ENCODE measurements at places on chromosomes 3 and 15. TPM values are rescaled to one million over a fixed set of nuclear protein-coding genes. Genes with fewer than 3 reads are reported as not detected.

- H3K27me3 ChIP-seq: no peaks in the 10 kb centered on the region
- no peaks in the 10 kb centered on the region for H3K36me3 ChIP-seq
- no peak for DNase-seq
These were observed 229.9 kb downstream of the SV2B start for GRCh38 chr15:91329914-91330313.

DNA sequence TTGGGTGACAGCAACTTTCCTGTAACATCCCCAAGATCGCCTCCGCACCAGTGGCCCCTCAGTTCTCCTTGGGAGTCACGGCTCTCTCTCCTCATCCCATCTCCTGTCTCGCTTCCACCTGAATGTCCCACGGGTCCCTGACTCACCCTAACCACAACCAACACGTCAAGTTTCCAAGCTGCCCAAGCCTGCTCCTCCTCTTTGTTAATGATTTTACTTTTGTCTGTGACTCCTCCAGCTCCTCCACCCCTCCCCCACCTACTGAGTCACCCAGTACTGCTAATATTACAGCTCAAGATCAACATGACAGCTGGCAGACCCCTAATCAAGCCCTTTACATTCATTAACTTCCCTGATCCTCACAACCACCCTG lies 39.3 kb downstream of the BDH1 start:
- peaks cover 15% of the 10 kb centered on the region for H3K4me1 ChIP-seq
- H3K27me3 ChIP-seq: no peaks in the 10 kb centered on the region
- H3K4me3 ChIP-seq: no peak overlapping the region
- DNase-seq: no peak

DNA sequence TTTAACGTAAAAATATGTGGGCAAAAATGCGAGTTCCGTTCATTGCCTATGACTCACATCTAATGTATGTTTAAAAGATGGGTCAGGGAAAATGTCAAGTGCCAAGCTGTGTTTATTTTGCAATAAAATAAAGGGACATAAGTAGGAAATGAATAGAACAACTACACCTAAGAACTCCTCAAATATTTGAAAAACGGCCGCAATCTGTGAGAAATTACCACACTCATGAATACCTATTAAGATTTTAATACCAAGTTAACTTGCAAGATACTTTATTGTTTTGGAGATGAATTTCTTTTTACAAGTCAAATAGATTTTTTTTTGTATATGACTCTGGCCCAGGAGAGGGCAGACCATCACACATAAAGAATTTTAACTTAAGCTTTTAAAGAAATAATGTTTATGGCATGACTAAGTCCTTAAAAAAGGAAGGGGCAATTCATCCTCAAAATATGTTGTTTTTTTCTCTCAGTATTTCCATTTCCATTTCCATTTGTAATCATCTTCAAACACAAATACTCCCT lies 152.7 kb downstream of the SUCNR1 start:
- no peak overlapping the region for H3K27ac ChIP-seq
- H3K27me3 ChIP-seq: no peaks in the 10 kb centered on the region
- H3K4me3 ChIP-seq: no peak overlapping the region
- DNase-seq: no peak
- H3K4me1 ChIP-seq: no peaks in the 10 kb centered on the region

DNA sequence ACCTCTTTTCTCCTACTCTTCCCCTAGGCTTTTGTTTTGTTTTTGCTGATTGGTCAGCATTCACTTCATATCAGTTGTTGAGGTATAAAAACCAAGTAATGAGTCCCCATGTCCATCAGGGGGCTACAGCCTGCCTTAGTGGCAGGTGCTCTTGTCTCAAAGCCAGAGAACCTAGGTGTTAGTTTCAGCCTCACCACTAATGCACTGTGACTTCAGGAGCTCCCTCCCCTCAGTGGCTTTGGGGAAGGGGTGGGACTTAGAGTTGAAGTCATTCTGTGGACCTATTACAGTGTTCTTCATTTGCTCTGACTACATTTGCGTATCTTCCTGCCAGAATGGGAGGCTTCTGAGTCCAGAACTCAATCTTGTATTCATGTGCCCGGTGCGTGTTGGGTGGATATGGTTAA lies 41.6 kb downstream of the NR2C2 start:
- H3K27me3 ChIP-seq: no peaks in the 10 kb centered on the region
- no peaks in the 10 kb centered on the region for H3K36me3 ChIP-seq
- H3K4me3 ChIP-seq: no peak overlapping the region
- peaks cover 26% of the 10 kb centered on the region for H3K4me1 ChIP-seq

The TEX9 gene
- 5.4 TPM for total RNA-seq
